ENCODE measurements at places on chromosomes 11 and 22. TPM values are rescaled to one million over a fixed set of nuclear protein-coding genes. Genes with fewer than 3 reads are reported as not detected.

Gene OR8G1
- not detected for total RNA-seq

DNA sequence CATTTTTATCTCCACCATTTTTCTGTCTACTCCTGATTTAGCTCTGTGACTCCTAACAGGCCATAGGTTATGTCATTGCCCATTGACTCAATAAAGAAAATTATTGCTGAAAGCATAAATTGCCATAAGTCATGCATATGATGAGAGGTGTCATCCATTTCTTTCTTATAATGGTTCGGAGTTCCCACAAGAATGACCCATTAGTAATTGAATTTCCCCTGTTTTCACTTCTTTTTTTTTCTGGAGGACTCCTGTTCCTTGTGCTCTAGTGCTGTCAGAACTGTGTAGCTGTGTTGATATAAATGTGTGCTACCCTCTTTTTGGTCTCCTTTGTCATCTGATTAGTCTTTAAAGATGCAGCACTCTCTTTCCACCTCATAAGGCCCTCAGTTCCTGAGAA, 22.9 kb upstream of the CARD18 start:
- no peak for DNase-seq
- no peaks in the 10 kb centered on the region for H3K4me1 ChIP-seq
- H3K4me3 ChIP-seq, result no peak overlapping the region
- no peaks in the 10 kb centered on the region for H3K36me3 ChIP-seq
- no peak overlapping the region for H3K27ac ChIP-seq

DNA sequence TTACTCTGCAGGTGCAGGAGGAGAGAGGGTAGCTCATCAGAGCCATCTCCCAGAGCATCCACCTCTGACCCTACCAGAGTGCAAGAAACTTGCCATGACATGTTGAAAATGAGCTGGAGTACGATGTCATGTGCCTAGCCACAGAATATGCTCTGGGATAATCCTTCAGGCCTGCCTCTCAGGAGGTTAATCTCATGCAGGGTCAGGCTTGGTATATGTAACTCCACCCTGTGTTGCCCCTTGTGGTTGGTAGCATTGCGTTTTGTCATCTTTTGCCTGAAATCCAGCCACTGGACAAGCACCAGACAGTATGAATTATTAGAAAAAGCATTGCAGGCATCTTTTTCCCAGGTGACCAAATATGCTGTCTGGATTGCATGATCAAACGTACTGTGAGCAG, 36.2 kb downstream of the CNTF start:
- H3K4me3 ChIP-seq, result no peak overlapping the region
- no peaks in the 10 kb centered on the region for H3K36me3 ChIP-seq
- no peak for DNase-seq
- H3K4me1 ChIP-seq, result peaks cover 2% of the 10 kb centered on the region
- H3K27ac ChIP-seq, result no peak overlapping the region

DNA sequence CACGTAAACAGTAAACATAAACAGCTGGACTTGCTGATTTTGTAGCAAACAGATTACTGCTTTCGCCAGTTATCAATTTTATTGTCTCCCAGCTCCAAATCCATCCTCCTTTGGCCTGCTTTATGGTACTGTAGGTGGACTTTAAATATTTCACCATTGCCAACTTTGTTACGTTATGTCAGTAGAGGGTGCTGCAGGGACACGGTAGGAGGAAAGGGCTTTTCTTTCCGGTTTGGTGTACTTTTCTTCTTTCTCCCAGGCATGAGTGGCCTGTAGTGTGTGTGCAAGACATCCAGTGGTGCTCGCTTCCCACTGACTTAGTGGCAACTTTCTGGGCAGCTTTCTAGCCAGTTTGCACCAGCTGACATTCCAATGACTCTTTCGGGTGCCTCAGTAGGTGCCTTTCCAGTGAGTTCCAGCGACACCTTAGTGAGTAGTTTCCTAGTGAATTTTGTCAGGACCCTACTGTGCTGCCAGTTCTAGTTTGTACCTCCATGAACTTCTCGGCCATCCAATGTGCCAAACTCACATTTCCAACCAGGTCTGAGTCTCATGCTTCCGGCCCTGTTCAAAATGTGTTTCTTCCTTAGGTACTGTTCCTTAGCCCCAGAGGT, 267.6 kb upstream of the TENM4 start:
- H3K36me3 ChIP-seq, result no peaks in the 10 kb centered on the region
- no peak overlapping the region for H3K27ac ChIP-seq
- no peaks in the 10 kb centered on the region for H3K27me3 ChIP-seq
- no peaks in the 10 kb centered on the region for H3K4me1 ChIP-seq
- H3K4me3 ChIP-seq, result no peak overlapping the region
- no peak for DNase-seq

DNA sequence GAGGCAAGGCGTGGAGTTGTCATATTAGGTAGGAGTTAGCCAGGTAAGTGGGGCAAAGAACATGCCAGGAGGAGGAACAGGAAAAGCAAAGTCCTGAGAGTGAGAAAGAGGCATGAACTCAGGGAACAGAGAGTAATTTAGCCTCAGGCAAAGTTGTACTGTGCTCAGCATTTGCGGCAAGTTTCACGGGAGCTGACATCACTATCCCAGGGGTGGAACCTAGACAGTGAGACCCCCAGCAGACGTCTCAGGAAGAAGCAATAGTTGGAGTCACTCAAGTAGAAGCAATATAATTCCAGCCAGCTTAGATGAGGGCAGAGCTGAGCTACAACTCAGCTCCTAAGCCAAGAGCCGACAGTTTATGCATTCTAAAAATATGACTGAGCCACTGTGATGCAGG, 426.0 kb upstream of the ISX start:
- no peak overlapping the region for H3K4me3 ChIP-seq
- H3K27me3 ChIP-seq, result no peaks in the 10 kb centered on the region
- no peaks in the 10 kb centered on the region for H3K36me3 ChIP-seq
- H3K27ac ChIP-seq, result no peak overlapping the region
- H3K4me1 ChIP-seq, result no peaks in the 10 kb centered on the region
- DNase-seq, result no peak

Gene MUC5B
- 3.1 TPM for total RNA-seq

Gene SOX6
- 2.8 TPM for total RNA-seq

- no peaks in the 10 kb centered on the region for H3K36me3 ChIP-seq
- DNase-seq, result no peak
- no peak overlapping the region for H3K27ac ChIP-seq
- H3K4me3 ChIP-seq, result no peak overlapping the region
- H3K4me1 ChIP-seq, result no peaks in the 10 kb centered on the region
- H3K27me3 ChIP-seq, result no peaks in the 10 kb centered on the region
Measured at GRCh38 chr11:125663910-125664309, 16.7 kb downstream of the ACRV1 start.

DNA sequence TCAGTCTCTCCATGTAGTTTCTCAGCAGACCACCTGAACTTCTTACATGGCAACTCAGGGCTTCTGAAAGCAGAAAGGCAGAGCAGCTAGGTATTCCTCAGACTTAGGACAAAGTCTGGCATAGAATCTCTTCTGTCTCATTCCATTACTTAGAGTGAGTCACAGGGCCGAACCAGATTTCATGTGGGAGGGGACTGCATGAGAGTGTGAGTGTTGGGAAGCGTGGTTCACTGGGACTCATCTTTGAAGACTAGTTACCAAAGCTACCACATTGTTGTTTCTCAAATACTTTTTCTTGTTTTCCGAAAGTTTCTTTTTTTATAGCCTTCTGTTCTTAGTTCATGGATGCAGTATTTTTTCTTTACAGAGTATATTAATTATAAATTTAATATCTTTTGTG, 36.1 kb upstream of the SCN3B start:
- no peak for DNase-seq
- no peaks in the 10 kb centered on the region for H3K36me3 ChIP-seq
- H3K27ac ChIP-seq, result no peak overlapping the region
- H3K27me3 ChIP-seq, result no peaks in the 10 kb centered on the region
- H3K4me3 ChIP-seq, result no peak overlapping the region
- H3K4me1 ChIP-seq, result no peaks in the 10 kb centered on the region

DNA sequence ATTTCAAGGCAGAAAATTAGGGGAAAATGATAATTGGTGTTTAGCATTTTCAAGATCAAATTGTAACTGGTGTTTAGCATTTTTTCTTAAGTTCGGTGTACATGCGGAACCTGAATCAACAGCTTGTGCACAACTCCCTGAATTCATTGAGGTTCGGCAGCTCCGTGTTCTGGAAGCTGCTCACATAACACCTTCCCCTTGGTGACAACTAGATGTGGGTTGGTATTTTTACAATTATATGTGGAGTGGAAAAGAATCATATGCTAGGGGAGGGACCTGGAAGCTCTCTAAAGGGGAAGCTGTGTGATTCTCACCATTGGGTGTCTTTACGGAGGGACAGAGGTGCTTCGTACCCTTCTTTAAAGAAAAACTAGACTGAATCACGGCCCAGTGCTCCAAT, 199.0 kb upstream of the MTNR1B start:
- no peak for DNase-seq
- H3K27me3 ChIP-seq, result no peaks in the 10 kb centered on the region
- H3K36me3 ChIP-seq, result no peaks in the 10 kb centered on the region
- H3K27ac ChIP-seq, result no peak overlapping the region
- no peak overlapping the region for H3K4me3 ChIP-seq
- peaks cover 2% of the 10 kb centered on the region for H3K4me1 ChIP-seq

- no peaks in the 10 kb centered on the region for H3K36me3 ChIP-seq
- DNase-seq, result no peak
Measured at GRCh38 chr11:60880643-60881282, 13.4 kb downstream of the ZP1 start.

Gene VWA5A
- 13.7 TPM for total RNA-seq

Gene PTS
- total RNA-seq, result 26.3 TPM

GRCh38 chr11:61784506-61784805, 7.9 kb downstream of the TMEM258 start:
- H3K4me1 ChIP-seq, result no peaks in the 10 kb centered on the region
- H3K4me3 ChIP-seq, result no peak overlapping the region
- H3K36me3 ChIP-seq, result no peaks in the 10 kb centered on the region
- DNase-seq, result no peak
- no peaks in the 10 kb centered on the region for H3K27me3 ChIP-seq

Gene KCNK4
- total RNA-seq, result not detected

- H3K36me3 ChIP-seq, result no peaks in the 10 kb centered on the region
- H3K27ac ChIP-seq, result no peak overlapping the region
- H3K4me3 ChIP-seq, result no peak overlapping the region
- no peaks in the 10 kb centered on the region for H3K27me3 ChIP-seq
- DNase-seq, result no peak
- no peaks in the 10 kb centered on the region for H3K4me1 ChIP-seq
Measured at GRCh38 chr22:19784384-19785175, 24.0 kb downstream of the TBX1 start.

DNA sequence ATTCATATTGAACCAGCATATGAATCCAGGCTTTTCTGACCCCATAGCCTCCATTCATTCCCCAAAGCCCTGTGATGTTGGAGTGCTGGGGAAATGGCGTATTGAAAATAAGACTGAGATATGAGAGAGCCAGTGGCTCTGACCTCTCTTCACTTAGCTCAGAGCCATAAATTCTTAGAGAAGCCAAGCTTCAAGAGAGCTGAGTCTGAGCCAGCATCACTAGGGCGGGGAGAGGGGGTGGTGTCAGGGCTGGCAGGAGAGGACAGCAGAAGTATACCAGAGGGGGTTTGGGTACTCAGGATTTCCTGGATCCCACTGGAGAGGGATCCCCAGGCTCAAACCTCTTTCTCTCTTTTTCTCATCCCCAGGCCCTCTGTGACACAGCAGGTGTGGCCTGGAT, 16.7 kb upstream of the MOGAT2 start:
- H3K27me3 ChIP-seq, result no peaks in the 10 kb centered on the region
- DNase-seq, result no peak
- no peaks in the 10 kb centered on the region for H3K4me1 ChIP-seq
- no peak overlapping the region for H3K27ac ChIP-seq
- no peaks in the 10 kb centered on the region for H3K36me3 ChIP-seq

DNA sequence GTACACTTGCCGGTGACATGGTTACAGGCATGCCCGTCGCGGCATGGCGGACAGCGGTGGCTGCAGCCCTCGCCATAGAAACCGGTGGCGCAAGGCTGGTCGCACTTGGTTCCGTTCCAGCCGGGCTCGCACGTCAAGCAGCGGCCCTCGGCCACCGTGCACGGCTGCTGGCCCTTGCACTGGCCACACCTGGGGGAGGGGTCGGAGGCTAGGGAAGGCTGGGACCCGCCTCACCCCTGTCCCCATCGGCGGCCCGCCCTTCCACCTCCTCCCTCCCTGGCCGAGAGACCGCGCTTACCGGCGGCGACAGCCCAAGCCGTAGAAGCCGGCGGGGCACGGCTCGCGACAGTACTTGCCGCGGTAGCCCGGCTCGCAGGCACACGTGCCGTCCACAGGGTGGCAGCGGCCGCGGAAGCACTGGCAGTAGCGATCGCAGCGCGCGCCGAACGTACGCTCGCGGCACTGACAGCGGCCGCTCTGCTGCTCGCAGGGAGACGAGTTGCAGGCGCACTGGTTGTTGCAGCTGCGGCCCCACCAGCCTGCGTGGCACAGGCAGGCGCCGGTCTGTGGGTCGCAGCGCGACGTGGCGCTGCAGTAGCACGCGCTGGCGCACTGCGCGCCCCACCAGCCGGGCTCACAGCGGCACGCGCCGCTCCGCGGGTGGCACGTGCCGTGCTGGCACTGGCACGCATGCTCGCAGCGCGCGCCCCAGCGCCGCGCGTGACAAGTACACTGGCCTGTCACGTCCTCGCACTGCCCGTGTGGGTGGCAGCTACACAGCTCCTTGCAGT, 6.7 kb downstream of the SCARF2 start:
- no peak overlapping the region for H3K4me3 ChIP-seq
- DNase-seq, result peak; percentile 31
- H3K27ac ChIP-seq, result no peak overlapping the region
- H3K4me1 ChIP-seq, result peaks cover 7% of the 10 kb centered on the region

DNA sequence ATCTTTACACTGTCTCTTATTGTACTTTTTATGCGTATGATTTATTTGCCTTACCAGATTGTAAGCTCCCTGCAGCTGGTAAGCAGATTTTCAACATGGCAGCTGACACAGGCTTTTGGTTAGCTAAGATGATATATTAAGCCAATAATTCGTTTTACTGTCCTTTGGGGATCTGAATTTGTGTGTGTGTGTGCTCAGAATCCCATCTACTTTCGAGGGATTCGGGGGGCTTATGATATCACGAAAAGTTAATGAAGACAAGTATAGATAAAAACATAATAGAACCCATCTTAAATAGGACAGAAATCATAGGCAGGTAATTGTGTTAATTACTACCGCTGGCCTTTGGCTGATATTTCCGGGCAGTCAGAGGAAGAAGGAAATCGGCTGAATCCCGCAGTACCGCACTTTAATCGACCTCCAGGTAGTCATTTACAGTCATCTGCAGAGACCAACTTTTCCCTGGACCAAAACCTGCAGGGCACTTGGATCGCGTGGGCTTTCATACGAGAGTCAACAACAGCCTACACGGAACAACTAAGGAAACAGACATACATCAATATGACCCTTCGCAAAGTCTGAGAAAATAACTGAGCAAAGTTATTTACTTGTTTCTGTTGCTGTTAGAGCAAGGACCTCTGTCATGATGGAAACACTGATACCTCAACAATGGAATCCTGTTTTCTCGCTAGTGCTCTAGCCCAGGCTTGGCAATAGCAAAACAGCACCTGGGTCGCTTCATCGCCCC, 802 bp downstream of the KBTBD3 start:
- H3K4me3 ChIP-seq, result peak overlapping the region; percentile 69
- no peak for DNase-seq
- H3K27ac ChIP-seq, result peak overlapping the region; percentile 94
- peaks cover 1% of the 10 kb centered on the region for H3K4me1 ChIP-seq
- H3K27me3 ChIP-seq, result no peaks in the 10 kb centered on the region

All from ovary (tissue), 10 donors.